ENCODE measurements at places on chromosomes 2 and 18. TPM values are rescaled to one million over a fixed set of nuclear protein-coding genes. Genes with fewer than 3 reads are reported as not detected.

The RAB6C gene
- not detected for total RNA-seq

The SNORC gene
- total RNA-seq = not detected

The UPP2 gene
- not detected for total RNA-seq

The ANKRD53 gene
- total RNA-seq = 1.4 TPM

The CTAGE1 gene
- total RNA-seq = not detected

The GNLY gene
- not detected for total RNA-seq

All from ascending aorta (tissue), 2 donors.